ENCODE measurements at places on chromosomes 11 and 22.

DNA sequence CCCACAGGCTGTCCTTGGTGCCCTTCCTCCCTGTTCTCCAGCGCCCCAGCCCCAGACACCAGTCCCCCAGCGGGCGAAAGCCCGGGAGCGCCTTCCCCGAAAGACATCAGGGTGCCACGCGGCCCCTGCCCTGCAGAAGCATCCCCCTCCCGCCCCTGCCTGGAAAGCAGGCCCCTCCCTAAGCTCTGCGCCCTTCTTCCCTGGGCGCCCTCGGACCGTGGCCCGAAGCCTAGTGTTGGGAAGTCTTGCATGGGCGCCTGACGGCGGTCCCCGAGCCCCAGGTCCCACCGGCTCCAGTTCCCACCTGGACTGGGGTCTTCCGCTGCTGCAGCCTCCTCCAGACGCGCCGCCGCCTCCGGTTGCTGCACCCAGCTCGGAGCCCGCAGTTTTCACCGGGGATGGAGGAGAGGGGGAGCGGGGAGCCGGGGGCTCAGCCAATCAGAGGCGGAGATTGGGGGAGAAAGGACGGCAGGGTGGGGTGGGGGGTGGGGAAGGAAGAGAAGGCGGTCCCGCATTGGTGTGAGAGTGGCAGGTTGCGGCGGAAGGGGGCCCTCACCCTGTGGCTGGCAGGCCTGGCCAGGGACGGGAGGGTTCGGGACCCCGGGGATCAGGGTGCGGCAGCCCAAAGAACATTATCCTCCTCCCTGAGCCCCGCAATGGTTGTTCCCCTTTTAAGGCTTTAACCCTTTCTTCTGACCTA lies at the start of gene THY1:
Gene THY1 (minus strand): TSS at position 364 of the 700 bp plus-strand sequence. CDS start 2,267 bp downstream, outside the sequence.
- peak; percentile 64 for DNase-seq

DNA sequence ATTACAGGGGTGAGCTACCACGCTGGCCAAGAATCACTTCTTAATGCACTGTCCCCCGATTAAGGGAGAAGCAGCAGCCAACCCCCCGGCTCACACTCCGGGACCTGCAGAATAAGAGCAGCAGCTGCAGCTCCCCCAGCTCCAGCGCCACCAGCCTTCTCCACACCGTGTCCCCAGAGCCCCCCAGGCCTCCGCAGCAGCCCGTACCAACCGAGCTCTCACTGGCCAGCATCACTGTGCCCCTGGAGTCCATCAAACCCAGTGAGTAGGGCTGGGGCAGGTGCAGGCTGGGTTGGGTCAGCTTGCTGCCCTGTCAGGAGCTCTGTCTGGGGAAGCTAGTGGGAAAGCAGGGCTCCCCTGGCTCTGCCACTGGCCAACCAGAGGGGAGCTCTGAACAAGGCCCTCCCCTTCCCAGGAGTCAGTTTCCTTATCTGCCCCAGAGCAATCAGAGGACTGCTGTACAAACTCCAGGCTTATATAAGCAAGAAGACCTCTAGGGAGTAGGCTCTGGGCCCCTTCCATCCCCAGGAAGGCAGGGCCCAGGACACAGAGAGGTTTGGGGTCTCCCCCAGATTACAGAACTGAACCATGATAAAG lies 8.5 kb upstream of the SH3BP1 start:
- DNase-seq: no peak

- peak; percentile 43 for DNase-seq
Measured at GRCh38 chr22:33919391-33920196, 682 bp downstream of the LARGE1 start.

DNA sequence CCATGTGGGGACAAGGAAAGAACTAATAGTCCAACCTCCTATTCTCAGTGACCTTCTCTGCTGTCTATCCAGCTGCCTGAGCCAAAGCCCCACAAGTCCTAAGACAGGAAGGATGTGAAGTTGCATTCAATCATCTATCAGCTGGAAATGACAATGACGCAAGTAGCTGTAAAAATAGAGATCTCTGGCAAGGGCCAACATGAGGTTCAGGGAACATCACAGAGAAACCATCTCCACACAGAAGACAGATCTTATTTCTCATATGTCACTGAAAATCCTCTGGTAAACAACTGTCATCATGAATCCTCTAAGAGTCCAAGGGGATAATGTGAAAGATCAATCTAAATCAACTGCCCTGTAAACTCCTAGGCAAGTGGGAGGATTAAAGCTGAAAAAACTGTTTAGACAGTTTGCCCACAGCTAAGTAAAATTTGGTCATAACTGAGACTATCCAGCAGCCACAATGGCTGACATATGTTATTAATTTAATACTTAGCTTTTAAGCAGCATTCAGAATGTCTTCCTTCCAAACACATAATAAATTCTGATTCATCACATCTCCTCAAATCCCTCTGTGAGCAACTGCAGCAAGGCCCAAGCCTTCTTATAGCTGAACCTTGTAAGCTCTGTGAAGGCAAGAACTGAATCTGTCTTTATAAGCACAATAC lies 52.1 kb downstream of the ALG9 start:
- peak; percentile 94 for DNase-seq

DNA sequence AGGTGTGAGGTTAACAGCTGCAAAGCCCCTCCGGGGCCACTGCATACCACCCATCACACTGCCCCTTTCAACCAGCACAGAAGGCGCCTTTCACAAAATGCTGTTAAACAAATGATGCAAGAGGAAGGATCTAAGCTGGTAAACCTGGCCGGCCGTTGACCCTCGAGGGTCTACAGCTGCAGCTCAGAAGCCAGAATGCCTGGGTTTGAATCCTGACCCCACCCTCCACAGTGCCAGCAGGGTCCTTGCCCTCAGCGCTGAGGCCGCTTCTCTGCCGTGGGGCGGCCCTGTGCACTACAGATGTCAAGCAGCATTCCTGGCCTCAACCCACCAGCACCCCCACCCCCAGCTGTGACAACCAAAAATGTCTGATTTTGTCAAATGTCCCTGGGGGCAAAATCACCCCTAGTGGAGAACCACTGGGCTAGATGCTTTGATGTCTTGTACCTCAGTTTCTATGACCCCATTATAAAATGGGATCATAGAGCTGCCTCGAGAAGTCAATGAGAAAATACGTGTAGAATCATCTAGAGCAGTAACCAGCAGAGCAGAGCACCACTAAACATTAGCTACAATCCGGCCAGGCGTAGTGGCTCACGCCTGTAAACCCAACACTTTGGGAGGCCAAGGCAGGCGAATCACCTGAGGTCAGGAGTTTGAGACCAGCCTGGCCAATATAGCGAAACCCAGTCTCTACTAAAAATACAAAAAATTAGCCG lies 77.9 kb downstream of the CELSR1 start:
- no peak for DNase-seq

DNA sequence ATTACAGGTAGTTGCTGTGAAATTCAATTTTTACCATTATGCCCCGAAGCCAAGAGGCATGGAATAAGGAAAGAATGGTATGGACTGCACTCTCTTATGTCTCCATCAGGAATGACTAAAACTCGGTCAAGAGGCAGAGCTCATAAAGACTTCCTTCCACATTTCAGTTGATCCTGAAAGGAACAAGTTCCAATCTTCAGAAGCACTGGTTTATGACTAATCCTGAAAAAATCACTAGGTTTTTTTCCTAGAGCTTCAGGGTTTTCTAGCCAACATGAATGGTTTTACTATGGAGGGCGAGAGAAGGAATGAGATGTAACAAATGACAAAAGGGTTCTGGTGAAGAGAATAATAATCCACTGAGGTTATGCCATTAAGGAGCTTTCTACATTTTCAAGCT lies 832.2 kb downstream of the NTM start:
- peak; percentile 55 for DNase-seq

GRCh38 chr11:118364956-118365615 lies 5.7 kb downstream of the UBE4A start:
- no peak for DNase-seq

DNA sequence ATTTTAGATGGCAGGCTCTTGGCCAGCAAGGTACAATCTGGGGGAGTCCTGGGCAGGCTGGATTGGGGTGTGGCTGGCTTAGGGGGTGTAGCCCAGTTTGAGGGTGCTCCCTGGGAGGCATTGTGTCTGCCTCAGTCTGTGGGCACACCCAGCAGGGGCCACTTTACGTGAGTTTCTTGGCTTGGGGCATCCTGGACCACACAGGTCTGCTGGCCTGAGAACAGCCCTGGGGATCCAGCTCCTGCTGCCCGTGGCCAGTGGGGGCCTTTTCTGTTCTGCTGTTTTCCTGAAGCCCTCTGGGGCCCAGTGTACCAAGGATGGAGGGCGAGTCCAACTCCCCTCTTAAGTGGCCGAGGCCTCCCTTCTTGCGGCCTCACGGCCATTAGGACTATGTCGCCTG lies 71.9 kb downstream of the MPPED1 start:
- DNase-seq: no peak
